Neuronal stem cell (in vitro differentiated cells): ENCODE measurements at places on chromosomes 12 and 14.

- DNase-seq, result no peak
Observed at GRCh38 chr14:57058319-57058718, 210.4 kb downstream of the EXOC5 start.

GRCh38 chr12:20350026-20350425 lies 18.3 kb upstream of the PDE3A start:
- no peak for DNase-seq

- DNase-seq, result peak; percentile 6
Observed at GRCh38 chr12:25155022-25155576, 39.9 kb downstream of the DNAI7 start.

DNA sequence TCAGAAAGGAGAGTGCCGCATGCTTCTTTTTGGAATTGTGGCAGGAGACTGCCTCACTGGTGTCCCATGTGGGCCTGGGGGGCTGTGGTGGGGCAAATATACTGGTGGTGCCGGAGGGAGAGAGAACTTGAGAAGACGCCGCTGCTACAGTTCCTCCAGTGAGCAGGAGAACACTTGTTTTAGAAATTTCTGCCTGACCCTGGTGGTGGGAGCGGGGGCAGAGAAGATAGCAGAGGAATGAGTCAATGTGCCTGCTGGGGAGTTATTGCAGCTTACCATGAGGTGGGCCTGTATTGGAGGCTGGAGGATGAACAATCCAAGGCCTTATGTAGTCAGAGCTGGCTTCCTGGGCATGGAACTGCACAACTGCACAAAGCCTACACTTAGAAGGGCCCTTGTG lies 211.8 kb downstream of the SNAPC1 start:
- no peak for DNase-seq

DNA sequence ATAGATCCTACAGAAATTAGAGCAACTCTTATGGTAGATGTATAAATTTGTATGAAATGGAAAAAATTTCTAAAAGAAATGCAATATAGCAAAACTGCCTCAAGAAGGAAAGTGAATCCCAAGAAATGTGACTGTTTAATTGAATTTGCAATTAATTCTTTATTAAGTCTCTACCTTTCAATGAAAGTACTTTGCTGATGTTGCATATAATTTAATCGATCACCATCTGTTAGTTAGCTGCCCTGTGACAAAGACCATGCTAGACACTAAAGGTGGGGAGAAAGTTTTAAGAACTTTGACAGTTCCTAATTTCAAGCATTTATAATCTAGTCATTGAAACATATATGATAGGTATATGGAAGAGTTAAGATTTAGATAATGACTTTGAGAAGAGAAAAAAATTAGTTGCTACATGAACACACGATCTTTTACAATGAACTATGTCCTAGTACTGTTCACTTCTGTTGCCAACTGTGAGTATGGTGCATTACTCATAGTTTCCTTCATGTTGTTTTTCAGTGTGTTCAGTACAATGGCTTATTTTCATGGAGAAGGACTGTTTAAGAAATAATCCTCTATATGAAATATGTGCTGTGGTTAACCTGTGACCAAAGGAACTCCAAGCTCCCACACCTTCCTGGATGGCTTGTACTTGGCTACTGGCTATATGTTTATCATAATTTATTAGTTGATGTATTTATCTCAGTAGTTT lies 128.4 kb downstream of the METTL25 start:
- DNase-seq, result no peak

DNA sequence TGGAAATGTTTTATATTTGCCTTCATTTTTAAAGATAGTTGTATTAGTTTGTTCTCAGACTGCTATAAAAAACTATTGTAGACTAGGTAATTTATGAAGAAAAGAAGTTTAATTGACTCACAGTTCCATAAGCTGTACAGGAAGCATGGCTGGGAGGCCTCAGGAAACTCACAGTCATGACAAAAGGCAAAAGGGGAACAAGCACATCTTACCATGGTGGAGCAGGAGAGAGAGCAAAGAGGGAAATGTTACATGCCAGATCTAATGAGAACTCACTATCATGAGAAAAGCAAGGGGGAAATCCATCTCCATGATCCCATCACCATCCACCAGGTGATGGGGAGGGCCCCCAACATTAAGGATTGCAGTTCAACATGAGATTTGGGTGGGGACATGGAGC lies 35.5 kb upstream of the UNC79 start:
- DNase-seq, result no peak

DNA sequence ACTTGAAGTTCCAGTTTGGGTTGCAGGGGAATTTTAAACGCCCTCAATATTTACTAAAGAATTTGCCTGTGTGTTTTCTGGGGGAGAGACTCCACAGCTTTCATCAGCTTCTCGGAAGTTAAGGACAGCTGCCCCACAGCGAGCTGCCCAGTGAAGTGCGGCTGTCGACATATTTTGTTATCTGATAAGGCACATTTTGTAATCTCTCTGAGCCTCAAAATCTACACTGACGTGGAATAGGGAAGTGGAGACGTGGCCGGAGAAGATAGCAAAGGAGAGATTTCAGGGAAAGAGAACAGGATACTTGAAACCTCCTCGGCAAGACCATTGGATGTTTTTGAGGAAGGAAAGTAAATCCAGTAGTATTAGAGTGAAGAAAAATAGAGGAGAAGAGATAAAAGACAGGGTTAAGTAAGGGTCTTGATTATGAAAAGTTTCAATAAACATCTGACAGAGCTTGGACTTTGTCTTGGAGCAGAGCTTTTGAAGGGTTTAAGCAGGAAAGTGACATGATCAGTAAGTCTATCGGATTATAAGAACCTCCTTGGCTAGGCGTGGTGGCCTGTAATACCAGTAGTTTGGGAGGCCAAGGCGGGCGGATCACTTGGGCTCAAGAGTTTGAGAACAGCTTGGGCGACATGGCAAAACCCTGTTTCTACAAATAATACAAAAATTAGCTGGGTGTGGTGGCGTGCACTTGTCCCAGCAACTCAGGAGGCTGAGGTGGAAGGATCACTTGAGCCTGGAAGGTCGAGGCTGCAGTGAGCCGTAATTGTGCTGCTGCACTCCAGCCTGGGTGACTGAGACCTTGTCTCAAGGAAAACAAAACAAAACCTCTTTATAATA lies 1.1 kb downstream of the POLR3B start:
- DNase-seq, result no peak

DNA sequence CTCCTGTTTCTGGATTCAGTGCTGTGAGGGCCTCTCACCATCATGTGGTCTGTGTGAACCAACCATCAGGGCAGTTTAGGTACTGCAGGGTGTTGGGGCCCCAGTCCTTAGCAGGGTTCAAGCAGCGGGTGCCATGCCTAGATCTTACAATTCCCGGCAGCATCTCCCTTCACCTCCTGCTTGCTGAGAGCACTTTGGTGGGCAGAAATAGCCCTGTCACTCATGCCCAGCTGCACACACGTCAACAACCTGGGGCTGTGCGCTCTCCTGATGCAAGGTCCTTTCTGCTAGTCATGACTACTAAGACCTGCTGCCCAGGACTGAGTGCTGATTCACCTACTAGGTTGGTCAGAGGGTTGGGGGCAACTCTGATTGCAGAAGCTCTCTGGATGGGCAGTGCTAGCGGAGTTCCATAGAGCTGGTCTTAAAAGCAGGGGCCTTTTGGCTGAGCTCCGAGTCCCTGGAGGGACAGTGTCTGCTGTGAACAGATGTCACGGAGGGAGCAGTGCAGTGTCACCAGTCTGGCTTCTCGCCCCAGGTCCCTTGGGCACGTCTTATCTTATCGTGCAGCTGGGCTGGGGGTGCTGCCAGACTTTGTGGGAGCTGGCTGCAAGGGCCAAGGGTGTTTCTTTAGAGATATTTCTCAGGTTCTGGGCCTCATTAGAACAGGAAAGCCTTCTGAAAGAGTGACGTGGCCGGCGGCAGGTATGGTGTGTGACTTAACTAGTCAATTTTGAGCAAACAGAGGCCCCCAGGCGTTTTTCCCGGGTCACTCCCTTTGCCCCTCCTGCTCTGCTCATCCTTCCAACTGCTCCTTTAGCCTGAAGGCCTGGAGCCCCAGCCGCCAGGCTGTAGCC lies 71.8 kb downstream of the NINJ2 start:
- no peak for DNase-seq

- no peak for DNase-seq
Observed at GRCh38 chr14:104856869-104857860, 7.9 kb upstream of the CEP170B start.

GRCh38 chr14:22185191-22185590 lies 403.8 kb downstream of the DAD1 start:
- no peak for DNase-seq

GRCh38 chr12:97642911-97643310 lies 180.3 kb downstream of the RMST start:
- DNase-seq, result no peak

DNA sequence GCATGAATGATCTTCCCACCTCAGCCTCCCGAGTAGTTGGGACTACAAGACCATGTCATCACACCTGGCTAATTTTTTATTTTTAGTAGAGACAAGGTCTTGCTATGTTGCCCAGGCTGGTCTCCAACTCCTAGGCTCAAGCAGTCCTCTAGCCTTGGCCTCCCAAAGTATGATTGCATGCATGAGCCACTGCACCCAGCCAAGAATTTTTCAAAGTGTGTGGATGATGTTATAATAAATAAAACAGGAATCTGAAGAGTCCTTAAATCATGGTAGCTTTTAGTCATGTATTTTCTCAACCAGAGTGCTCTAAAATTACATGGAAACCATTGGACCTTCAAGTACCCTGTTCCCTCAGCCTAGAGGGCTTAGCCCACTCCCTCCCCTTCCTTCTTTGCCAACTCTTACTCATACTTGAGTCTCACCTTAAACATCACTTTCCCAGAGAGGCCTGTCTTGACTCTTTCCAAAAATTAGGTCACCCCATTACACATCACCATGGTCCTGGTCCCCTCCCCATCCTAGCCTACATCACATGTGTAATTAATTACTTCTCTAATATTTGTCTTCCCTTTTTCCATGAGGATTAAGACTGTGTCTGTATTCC lies 52.2 kb upstream of the BICDL1 start:
- no peak for DNase-seq

- DNase-seq, result no peak
Observed at GRCh38 chr12:68439368-68440045, 107.3 kb upstream of the MDM1 start.

- no peak for DNase-seq
Observed at GRCh38 chr14:73645248-73645610, 443 bp downstream of the DNAL1 start.

DNA sequence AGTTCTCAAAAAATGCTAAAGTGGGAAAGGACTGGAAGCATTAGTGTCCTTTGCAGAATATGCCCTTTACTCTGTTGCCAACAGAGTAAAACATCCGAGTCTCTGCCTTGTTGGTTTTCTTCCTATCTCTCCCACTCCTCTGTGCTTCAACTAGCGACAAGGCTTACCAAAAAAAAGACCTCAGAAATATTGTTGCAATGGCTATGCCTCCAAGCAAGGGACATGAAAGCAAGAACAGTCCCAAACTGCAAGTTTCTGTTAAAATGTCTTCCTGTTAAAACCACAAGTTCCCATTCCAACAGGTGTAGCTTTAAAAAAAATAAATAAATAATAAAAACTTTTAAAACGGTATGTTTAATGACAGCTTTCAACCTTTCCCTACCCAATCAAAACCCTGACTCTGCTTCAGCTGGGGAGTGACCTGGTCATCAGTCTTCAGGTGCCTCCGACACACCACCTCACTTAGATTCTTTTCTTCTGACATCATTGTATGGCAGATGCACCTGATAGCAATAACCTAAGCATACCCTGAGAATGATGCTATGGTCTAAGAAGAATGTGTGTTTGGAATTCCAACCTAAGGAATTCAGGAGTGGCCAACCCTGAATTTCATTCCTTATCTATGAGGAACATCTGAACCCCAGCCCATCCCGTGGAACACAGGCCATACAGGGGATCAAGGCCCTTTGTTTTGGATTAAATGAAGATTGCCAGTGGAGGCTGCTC lies 81.0 kb downstream of the RPS29 start:
- DNase-seq, result no peak

- no peak for DNase-seq
Observed at GRCh38 chr12:38771871-38772270, 133.5 kb downstream of the CPNE8 start.

DNA sequence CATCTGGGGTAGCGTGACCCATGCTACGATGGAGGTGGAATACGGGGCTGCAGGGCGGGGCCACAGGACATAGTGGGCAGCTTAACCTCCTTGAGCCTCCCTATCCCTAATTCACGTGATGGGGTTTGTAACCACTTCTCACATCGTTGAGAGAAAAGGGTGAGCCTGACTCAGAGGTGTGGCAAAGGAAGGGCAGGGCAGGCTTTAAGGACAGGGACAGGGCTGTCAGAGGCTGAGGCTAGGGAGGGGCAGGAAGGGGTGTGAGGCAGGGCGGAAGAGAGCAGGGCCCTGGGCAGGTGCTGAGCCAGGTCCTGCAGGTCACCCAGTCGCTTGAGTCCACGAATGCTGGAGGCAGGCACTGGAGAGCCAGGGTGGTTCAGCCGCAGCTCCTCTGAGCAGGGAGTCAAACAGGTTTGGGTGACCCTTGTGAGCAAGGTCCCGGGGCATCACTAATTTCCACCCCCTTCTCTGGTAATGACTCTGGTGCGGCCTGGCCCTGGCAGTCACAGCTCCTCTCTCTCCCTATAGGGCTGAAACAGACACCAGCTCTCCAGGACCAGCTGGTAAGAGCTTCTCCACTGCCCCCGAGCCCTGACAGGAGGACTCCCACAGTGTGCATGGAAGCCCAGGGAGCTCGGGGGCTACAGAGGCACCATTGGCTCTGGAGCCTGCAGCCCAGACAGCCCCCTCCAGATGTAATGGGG lies 7.5 kb upstream of the AQP2 start:
- no peak for DNase-seq

- DNase-seq, result no peak
Observed at GRCh38 chr14:26286913-26287205, 311.0 kb downstream of the NOVA1 start.

DNA sequence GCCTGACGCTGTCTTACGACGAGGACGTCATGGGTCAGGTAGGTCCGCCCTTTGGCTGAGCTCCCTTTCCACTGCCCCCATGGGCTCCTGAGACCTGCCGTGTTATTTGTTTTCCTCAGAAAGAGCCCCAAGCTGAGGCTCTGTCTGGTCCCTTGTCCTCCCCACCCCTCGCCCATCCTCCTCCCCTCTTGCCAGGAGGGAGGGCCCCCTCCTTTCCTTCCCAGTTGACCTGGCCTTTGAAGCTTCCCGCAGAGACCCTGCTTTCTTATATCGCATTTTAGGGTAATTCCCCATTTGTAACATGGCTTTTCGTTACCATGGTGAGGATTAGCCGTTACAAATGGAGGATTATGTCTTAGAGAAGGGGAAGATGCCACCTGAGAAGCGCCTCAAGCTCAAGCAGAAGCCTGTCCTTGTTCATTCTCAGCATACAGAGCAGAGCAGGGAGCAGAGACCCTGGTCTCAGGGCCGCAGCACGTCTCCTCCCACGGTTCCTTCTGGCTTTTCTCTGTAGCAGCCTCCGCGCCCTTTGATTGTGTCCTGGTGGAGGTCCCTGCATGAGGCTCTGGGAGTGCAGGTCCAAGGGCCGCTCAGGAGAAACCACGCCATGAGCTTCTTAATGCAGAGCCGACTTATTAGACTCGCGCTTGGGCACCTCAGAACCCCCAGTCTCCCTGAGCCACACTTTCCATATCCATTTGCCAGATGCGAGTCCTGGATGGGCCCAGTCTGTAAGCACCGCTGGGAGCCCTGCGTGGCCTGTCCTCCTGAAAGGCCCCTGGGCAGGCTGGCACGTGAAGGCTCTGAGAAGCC lies 47.2 kb downstream of the UBE3B start:
- DNase-seq, result peak; percentile 86

- no peak for DNase-seq
Observed at GRCh38 chr12:50990791-50991190, 35.4 kb downstream of the SLC11A2 start.

- no peak for DNase-seq
Observed at GRCh38 chr12:27852117-27852516, 72.1 kb upstream of the MANSC4 start.
